ENCODE measurements at places on chromosomes 7 and 10.
A peak's percentile ranks its signal among the peaks of the same experiment; 100 is the strongest.

DNA sequence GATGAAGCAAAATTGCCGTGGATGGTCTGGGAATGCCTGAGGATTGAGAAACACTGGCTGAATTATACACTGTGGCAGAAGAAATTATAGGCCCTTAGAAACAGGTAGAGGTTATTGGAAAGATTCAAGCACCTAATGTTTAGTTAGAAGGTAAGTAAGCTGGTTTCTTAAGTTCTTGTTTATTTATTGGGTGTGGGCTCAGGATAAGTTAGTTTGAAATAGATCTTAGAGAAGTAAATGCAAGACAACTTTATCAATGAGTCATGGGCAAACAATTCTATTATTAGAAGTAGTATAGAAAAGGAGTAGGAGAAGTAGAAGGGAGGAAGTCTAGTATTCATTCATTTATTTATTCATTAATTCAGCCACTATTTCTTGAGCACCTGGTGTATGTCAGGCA is 96.5 kb downstream of the KAT6B start:
- no peak for DNase-seq

GRCh38 chr7:99623702-99624447 is 7.1 kb downstream of the ZSCAN25 start:
- no peak for DNase-seq

DNA sequence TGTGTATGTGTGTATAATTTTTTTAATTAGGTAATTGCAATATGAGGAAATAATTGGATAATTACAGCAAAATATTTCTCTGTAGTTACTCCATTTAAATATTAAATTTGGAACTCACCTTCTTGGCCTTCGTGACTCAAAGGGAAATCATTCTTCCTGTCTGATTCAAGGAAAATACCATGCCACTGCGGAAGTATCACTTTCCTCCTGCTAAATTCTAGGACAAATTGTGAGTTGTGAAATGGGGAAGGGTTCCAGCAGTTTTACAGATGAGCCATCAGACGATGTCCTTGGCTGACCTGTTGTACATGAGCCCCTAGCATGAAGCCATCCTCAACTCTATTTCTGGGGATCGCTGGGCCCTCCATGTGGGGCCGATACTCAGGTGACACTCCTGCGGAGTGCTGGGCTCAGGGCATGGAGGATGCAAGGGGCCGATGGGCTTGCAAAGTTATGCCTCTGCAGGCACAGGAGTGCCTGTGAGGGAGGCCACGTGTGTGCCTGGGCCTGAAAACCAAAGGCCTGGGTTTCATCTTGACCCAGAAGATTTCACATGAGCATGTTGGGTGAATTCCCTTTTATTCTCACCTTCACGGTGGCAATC is 179.6 kb upstream of the TCERG1L start:
- no peak for DNase-seq

DNA sequence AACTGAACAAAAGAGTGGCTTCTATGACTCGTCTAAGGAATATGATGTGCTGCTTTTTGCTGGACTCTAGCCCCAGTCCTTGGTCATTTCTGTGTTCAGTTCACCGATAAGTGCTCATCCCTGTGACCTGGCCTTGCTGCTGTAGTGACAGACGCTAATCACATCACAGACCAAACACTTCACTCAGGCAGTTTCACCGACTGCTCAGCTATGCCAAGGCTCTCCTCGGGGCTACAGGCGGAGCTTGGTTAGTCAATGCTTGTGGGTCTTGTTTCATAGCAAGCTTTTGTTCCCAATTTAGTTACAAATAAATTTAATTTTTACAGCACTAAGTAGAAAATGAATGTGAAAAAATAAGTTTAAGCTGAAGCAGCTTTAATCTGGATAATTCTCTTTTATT is 190.8 kb upstream of the PRKCQ start:
- DNase-seq = no peak

DNA sequence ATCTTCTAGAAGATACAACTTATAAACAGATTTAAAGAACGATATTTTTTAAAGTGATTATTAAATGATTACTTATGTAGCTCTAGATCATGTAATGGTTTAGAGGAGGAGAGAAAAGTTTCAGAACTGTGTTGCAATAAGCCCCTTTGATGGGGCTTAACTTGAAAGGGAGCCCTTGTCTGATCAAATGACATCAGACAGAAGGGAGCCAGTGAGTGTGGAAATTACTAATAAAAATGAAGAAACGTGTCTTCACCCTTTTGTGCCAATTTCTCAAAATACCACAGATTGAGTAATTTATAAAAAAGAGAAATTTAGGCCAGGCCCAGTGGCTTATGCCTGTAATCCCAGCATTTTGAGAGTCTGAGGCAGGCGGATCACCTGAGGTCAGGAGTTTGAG is 318.2 kb downstream of the EXOC4 start:
- DNase-seq = no peak

DNA sequence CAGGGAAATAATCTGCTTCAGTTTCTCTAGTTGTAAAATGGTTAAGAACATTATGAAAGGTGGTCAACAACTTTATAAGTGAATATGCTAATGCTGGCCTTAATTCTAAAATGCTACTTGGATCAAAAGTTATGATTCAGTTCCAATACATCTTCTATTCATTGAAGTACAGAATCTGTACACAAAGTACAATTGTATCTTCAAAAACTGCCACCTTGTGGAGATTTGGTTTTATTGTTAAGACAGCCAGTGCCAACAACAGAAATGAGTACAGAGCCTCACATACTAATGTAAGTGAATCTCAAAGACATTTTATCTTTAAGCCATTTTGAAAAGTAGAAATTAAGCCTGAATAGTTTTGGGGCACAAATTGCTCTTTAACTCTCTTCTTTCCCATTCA is 194.0 kb downstream of the CFTR start:
- no peak for DNase-seq

DNA sequence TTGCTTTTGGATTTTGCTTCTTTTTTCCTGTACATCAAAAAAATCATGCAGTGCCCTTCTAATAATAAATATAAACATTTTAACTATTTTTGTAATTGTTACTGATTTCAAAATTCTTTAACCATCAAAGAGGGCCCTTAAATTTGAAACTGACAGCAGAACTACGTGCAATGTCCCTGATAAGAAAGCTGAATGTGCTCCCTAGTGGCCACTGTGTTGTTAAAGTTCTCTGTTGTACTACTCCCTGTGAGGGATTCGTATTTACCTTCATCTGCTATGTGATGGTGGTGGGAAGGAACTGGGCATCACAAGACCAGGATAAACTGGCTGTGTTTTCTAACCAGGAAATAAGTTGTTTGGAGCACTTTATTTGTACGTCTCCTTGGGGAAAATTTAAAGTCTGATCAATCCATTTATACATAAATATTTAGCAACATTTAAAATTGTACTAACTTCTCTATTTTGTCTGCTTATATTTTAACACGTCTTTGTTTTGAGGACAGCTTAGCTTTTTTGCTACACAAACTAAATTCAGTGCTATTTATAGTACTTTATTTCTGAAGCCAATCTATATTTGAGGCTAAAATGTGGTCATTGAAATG is 322.4 kb downstream of the HGF start:
- peak; percentile 41 for DNase-seq

GRCh38 chr10:126939706-126940105 is 34.5 kb downstream of the DOCK1 start:
- no peak for DNase-seq

GRCh38 chr10:47158116-47159071 is 141.6 kb upstream of the GDF10 start:
- no peak for DNase-seq

- no peak for DNase-seq
Measured at GRCh38 chr10:48507933-48508790, 96.7 kb downstream of the ARHGAP22 start.

DNA sequence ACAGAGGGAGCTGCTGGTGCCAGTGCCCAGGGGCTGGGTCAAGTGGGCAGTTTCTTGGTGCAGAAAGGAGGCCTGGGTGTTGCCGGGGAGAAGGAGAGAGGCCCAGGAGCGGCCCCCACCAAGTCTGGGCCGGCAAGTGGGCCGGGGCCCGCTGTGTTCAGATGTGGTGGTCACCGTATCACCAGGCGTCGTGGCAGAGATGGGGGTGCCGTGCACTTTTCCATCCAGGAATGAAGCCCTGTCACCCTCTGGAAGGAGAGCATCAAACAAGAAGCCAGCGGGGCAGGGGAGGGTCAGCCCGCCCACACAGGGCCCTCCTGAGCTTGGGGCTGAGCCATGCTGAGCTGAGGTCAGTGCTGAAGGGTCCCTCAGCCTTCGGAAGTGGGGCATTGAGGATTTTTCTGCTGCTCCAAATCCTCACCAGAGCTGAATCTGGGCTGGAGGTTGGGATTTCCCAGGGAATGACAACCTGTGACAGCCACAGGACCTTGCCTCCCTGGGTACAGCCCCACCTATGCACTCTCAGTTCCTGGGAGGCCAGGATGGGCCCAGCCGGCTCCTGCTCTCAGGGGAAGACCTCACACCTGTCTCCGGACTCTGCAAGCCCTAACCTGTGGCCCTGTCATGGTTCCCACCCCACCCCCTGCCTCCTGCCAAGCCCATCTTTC is 27.9 kb upstream of the INPP5A start:
- DNase-seq = no peak

GRCh38 chr7:115097175-115097671 is 175.3 kb downstream of the MDFIC start:
- peak; percentile 35 for DNase-seq

- no peak for DNase-seq
Measured at GRCh38 chr7:154342971-154343633, 290.9 kb downstream of the DPP6 start.

DNA sequence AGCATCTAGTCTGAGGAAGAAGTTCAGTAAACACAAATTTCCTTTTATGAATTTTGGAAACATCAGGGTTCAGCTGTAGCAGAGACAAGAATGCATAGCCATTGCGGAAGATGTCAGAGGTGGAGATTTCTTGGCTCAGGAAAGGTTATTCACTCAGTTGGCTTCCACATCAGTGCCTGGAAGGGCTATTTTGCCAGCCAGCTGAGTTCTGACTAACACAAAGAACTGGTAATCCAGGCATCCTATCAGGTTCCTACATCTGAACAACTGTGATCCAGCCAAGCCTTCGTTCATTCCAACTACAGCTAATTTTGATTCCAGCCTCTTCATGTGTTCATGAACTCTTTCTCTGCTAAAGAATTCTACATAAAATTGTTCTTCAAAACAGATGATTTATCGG is 965.6 kb downstream of the XPNPEP1 start:
- no peak for DNase-seq

DNA sequence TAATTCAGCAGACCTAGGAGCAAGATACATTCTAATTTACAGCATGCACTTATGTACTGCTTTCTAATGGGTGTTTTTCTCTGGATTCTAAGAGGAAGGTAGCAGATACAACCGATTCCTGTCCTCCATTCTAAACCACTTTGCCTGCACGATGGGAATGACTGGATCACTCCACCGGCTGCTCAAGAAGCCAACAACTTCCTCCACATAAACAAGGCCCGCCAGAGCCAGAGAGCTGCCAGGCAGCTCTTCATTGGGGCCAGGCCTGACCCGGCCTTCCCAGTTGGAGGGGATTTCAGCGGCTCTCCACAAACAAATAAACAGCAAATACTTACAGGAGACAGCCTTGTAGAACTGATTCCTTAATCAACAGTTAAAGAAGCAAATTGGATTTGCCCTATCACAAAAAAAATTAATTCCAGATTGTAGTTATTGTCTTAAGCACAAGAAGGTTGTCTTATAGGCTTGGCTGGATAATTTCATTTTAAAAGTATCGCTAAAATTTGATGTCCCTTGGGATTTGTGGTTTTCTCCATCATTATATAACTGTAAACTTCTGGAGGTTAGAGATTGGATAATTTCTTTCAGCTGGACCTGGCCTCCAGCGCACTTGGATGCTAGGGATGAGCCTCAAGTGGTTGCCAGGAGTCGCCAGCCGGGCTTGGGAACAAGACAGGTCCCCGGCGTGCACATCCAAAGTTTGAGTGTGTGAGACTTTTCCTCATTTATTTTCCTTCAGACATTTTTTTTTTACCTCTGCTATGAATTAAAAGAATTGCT is 20.9 kb downstream of the EBF3 start:
- DNase-seq = no peak

- DNase-seq = no peak
Measured at GRCh38 chr10:119726676-119727261, 919 bp downstream of the INPP5F start.

DNA sequence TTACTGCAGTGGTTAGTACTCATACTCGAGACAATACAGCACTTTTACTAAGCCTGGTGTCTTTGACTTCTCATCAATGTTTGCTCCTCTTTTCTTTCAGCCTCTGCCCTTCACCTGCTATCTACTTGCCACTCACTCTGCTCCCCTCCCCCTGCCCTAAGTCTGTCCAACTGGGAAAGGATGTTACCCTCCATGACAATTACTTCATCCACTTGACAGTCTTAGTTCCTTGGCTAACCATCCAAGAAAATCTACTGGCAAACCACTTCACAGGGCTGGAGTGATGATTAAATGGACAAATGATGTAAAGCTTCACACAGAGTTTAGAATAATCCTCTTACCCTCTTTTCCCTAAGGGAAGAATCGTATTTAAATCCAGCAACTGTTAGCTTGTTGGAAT is 8.2 kb upstream of the DLD start:
- DNase-seq = no peak

DNA sequence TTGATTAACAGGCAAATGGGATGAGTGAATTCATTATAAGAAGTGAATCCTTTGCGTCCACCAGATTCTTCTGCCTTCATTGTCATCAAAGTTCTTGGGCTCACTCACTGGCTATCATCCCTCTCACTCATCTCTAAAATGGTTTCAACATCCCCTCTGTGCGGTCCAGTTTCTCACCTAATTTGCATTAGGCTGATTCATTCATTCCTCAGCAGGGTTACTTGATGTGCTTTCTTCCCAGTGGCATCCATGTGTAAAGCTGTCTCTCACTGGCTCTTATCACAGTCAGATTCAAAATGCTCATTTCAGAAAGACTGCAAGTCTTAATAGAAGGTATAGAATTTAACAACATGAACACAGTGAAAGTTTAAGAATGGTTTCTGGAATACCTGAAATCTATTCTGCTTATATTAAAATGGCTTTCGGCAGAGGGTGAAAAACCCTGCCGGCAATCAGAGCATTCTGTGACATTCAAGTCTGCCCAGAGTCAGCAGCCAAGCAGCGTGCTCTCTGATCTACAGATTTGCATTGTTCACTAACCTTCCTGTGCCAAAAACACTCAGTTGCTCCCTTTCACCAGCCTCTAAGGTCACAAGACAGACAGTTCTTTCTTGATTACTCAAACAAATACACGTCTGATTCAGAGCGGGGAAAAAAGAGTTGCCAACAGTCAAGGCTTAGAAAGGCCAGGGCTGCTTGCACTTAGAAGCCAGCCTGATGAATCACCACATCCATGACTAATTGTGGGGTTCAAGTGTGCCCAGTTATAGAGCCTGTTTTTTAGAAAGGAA is 106.7 kb downstream of the TES start:
- peak; percentile 95 for DNase-seq

GRCh38 chr10:92074126-92074887 is 150.7 kb downstream of the BTAF1 start:
- no peak for DNase-seq

GRCh38 chr10:117967149-117967650 is 79.5 kb downstream of the RAB11FIP2 start:
- DNase-seq = no peak
